ENCODE measurements at places on chromosomes 6 and 20.

DNA sequence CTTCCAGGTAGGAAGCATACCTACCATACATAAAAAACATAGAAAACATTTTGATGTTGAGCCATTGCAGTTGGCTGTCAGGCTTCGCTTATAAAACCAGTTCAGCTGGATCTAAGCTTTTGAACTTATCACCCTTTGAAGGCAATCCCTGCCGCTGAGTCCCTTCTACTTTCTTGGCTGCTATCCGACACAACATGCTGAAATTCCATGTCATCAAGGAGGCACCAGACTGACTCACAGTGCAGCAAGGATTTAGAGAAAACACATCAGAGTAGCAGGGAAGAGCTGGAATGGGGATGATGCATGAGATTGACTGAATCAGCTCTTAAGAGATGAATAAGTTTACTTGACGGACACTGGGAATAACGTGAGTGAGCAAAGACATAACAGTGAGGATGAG lies 135.0 kb upstream of the MAN1A1 start:
- peak; percentile 96 for DNase-seq

DNA sequence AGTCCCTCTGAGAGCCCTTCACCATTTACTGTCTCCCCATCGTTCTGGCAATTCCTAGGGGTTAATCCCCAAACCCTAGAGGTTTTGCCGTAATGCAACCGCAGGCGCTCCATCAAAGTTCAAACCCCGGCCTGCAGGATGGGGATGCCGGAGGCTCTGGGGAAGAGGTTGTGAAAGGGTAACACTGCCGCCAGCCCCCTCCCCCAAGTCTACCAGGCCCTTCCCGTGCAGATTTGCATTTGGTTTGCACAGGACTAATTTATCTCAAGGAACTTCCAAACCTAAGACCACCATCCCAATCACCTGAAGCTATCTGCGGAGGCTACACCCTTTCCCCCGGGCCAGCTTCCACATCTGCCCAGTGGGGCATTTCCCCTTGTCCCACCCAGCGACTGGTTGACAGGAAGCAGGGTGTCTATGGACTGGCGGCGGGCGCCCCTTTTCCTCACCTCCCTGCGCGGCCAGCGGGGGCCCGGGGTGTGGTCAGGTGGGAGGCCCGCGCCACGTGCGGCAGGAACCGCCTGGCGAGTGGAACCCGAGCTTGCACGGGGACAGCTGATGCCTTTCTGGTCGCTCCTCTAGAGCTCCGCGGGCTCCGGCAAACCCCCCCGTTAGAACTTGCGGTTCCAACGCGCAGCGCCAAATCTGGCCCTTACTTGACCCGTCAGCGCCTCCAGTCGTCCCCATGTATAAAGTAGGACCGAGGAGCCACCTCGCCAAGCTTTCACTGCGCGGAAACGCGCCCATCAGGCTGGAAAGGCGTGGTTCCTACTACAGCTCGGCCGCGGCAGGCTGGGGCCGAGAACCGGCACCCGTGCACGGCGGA lies 9.4 kb upstream of the SLC4A11 start:
- peak; percentile 31 for DNase-seq

GRCh38 chr6:7467007-7467897 lies 74.2 kb upstream of the DSP start:
- peak; percentile 25 for DNase-seq

DNA sequence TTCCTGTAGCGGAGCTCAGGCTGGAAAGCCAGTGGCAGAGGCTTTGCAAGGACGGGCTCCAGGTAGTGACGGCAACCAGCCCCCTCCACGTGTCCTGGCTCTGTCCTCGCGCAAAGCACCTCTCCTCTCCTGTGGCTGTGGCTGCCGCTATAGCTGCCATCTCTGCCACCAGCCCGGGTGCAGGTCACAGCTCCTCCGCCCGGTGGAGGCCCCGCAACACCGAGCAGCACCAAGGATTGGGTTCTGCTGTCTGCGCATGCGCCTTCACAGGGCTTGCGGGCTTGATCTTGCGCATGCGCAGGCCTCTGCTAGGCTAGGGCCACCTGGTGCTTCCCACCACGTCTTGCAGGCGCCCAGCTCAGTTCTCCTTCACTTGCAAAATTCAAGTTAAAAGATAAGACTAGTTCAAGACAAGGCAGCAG lies 625.4 kb downstream of the QKI start:
- peak; percentile 47 for DNase-seq

DNA sequence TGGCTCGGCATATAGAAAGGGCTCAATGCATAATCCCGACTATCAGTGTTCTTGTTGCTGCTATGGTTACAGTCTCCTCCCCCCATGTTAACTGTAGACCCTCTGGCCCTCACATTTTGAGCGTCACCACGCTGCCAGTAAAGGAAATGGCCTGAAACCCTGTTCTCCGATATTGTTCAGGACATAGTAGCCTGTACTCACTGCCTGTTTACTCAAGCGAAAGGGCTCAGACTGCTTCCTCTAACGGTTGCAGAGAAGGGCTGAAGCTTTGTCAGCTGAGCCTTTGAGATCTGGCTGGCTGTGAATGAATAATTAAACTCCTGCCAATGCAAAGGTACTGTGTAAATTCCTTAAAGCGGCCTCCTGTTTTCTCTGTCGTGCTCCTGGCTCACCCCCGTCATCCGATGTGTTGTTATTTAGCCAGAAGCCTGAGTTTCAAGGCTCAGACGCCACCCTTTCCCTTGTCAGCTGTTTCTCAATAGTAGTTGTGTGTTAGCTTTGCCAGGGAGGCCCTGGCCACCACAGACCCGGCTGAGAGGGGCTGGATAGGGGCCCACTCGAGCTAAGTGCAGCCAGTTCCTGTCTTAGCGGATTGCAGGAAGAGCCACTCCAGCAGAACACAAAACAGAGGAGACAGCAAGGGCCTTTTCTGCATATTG lies 31.2 kb upstream of the RALGAPA2 start:
- no peak for DNase-seq

- peak; percentile 12 for DNase-seq
Observed at GRCh38 chr20:6473197-6473596, 294.3 kb upstream of the BMP2 start.

DNA sequence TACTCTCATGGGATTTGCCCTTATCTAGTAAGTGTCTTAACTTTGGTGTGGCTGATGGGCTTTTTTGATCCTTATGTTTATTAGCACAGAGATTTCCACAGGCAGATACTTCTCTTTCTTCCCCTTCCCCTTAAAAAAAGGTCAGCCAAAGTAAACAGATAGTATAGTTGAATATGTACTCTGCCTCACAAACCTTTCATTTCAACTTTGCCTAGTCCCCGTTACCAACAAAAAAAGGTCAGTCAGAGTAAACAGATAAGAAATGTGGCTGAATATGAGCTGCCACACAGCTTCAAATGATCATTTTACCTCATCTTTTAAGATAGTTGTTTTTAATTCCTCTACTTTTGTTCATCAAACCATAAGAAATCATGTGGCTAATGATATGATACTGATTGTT lies 34.1 kb upstream of the SLC35D3 start:
- DNase-seq: no peak

- no peak for DNase-seq
Observed at GRCh38 chr6:40599555-40599954, 12.4 kb upstream of the LRFN2 start.

GRCh38 chr6:110509617-110510241 lies 33.3 kb upstream of the SLC22A16 start:
- peak; percentile 80 for DNase-seq

GRCh38 chr6:148835920-148836441 lies 89.2 kb downstream of the UST start:
- peak; percentile 88 for DNase-seq

DNA sequence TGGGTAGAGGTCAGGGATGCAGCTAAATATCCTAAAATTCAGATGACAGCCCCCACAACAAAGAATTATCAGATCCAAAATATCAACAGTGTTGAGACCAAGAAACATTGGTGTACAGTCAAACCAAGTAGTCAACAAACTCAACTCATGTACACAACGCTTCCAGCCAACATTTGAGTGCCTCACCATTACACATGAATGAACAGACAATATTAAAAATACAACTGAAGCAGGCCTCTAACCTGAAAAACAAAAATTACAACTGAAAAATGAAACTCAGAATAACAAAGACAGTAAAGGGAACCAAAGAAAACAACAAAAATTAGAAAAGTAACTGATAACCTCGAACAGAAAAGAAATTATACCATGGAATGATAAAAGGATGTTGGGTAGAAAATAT lies 46.2 kb downstream of the HACE1 start:
- DNase-seq: no peak

DNA sequence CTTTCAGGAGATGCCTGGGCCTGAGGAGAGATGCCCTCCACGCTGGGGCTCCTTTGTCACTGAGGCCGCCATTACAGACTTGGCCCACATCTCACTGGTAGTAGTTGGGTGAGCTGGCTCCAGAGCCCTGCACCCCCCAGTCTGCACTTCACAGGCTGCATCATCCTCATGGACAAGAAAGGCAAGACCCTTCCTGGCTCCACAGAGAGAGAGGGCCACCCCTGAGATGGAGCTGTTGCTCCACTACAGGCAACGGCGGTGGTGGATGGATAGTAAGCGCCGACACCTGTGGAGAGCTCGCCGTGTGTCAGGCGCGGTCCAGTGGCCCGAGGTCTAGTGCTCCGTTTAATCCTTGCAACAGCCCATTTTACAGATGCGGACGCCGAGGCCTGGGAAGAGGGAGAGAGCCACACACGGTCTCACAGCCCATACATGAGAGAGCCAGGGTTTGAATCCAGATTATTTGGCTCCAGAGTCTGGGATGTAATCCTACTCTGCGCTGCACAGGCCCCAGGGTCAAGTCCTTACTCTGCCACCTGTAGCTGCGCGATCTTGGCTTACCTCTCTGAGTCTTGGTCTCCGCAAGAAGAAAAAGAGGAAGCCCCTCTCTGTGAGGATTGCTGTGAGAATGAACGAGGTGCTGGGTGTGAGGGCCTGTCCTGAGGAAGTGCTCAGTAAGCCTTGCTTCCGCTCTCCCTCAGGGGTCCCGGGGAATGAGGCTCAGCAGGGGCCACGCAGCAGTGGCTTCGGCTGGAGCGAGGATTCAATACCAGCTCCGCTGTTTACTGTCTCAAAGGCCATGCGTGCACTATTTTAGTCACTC lies 34.5 kb downstream of the SPDEF start:
- no peak for DNase-seq

GRCh38 chr6:168908166-168908565 lies 345.5 kb downstream of the THBS2 start:
- peak; percentile 46 for DNase-seq

DNA sequence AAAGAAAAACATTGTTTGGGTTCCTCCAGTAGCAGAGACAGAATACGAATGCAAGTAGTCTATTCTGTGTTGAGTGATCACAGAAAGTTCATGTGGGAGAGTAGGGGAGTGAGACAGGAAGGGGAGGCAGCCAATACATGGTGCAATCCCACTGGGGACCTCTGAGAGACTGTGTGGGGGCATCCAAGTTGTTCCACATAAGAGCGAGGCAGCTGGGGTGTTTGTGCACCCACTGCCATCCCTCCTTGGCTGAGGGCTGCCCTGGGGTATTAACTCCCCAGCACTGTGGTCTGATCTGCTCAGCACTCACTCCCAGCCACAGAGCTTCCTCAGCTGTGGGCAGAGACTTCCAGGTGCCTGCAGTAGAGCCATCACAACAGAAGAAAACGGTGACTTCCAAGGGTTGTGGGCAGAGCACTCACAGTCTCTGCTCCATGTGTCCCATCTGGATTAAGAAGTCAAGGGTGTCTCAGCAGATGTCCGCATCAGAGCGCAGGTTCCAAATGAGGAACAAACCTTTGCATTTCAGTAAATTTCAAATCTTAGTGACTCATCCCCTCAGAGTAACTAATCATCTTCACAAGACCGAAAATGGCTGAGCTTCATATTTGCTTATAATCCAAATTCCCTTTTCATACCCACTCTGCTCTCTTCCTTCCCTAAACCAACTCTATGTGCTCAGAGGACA lies 101.9 kb upstream of the NAA20 start:
- DNase-seq: no peak

- DNase-seq: peak; percentile 21
Observed at GRCh38 chr6:137188855-137189254, 15.4 kb upstream of the IL22RA2 start.

GRCh38 chr20:49310705-49311104 lies 32.8 kb upstream of the ZNFX1 start:
- DNase-seq: no peak

GRCh38 chr6:161922631-161923119 lies 648.8 kb upstream of the AGPAT4 start:
- DNase-seq: peak; percentile 62

Data from fibroblast of skin of back (primary cell).